Camera-type eye (tissue), 1 donor: ENCODE measurements at places on chromosomes 1 and 21. TPM values are rescaled to one million over a fixed set of nuclear protein-coding genes. Genes with fewer than 3 reads are reported as not detected.

Gene FGR
- 3.7 TPM for total RNA-seq

Gene COA6
- 16.4 TPM for total RNA-seq

Gene PLEKHG5
- total RNA-seq = 34.3 TPM

Gene TLR5
- total RNA-seq = 4.9 TPM

Gene SPRR2E
- not detected for total RNA-seq

Gene FOXO6
- 26.5 TPM for total RNA-seq

Gene PTPN22
- total RNA-seq = 3.0 TPM

Gene CD1D
- 2.7 TPM for total RNA-seq

Gene LCE7A
- total RNA-seq = not detected

Gene CFAP45
- total RNA-seq = not detected

Gene LPAR3
- 5.1 TPM for total RNA-seq

Gene C1orf198
- 53.7 TPM for total RNA-seq

Gene KANK4
- 18.5 TPM for total RNA-seq

Gene TSSK3
- total RNA-seq = 0.55 TPM

Gene HES4
- 43.5 TPM for total RNA-seq

Gene ANGPTL1
- 62.8 TPM for total RNA-seq

Gene SLC9C2
- total RNA-seq = not detected

Gene CRABP2
- 117 TPM for total RNA-seq

Gene CD2
- not detected for total RNA-seq

Gene RGS18
- 3.4 TPM for total RNA-seq

Gene UAP1
- 55.7 TPM for total RNA-seq

Gene CAMK1G
- 0.93 TPM for total RNA-seq

Gene ZNF593OS
- total RNA-seq = 41.3 TPM

Gene EPHB2
- total RNA-seq = 118 TPM

Gene SLC44A5
- total RNA-seq = 19.1 TPM

Gene CDC20
- 9.0 TPM for total RNA-seq

Gene OR2L3
- 0.33 TPM for total RNA-seq

Gene GNAT2
- total RNA-seq = 21.8 TPM

Gene GBP2
- total RNA-seq = 11.4 TPM

Gene CD48
- 2.6 TPM for total RNA-seq

Gene TRIM45
- total RNA-seq = 8.7 TPM

Gene EDN2
- 1.6 TPM for total RNA-seq

Gene B3GALT2
- 25.5 TPM for total RNA-seq

Gene OLIG2
- total RNA-seq = 5.8 TPM

Gene CDC73
- total RNA-seq = 60.9 TPM

Gene NBPF6
- total RNA-seq = not detected

Gene WNT4
- total RNA-seq = 3.1 TPM

Gene ATAD3B
- total RNA-seq = 20.4 TPM

Gene SLC30A10
- 6.6 TPM for total RNA-seq

Gene F11R
- 19.3 TPM for total RNA-seq

Gene LCE1B
- not detected for total RNA-seq

Gene SH2D1B
- total RNA-seq = 0.33 TPM

Gene MYBPH
- 4.5 TPM for total RNA-seq

Gene CLDN17
- total RNA-seq = not detected

Gene KIF17
- 4.7 TPM for total RNA-seq
